ENCODE measurements at places on chromosomes 3 and 15. TPM values are rescaled to one million over a fixed set of nuclear protein-coding genes. Genes with fewer than 3 reads are reported as not detected.
A peak's percentile ranks its signal among the peaks of the same experiment; 100 is the strongest.

DNA sequence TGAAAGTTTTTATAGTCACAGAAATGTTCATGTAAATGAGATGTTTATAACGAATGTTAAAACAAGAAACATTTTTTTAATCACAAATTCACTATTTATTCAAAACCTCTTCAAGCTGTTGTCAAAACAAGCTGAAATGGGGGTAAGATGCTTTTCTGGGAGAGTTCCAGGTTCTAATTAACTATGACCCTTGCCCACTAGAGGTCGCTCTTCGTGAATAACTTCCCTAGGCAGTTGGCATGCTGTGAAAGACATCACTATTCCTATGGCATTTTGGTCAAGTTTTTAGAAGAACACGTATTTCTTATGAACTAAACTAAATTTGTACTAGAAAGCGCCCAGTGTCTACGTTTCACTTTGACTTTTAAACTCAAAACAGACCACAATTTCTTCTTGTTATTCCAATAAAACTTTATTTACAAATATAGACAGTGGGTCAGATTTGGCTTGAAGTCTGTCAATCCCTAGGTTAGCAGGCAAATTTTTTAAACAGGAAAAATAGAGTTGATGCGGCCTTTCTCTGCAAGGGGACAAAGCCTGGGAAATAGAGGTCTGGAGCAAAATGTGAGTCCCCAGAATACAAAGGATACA is 62.8 kb upstream of the CMTM8 start:
- H3K36me3 ChIP-seq, result no peaks in the 10 kb centered on the region
- H3K27ac ChIP-seq, result no peak overlapping the region
- H3K4me1 ChIP-seq, result peaks cover 7% of the 10 kb centered on the region
- peak; percentile 91 for DNase-seq
- H3K27me3 ChIP-seq, result peaks cover 9% of the 10 kb centered on the region
- no peak overlapping the region for H3K4me3 ChIP-seq

- H3K4me3 ChIP-seq, result no peak overlapping the region
- no peaks in the 10 kb centered on the region for H3K27me3 ChIP-seq
- H3K36me3 ChIP-seq, result peaks cover 50% of the 10 kb centered on the region
- no peak for DNase-seq
- H3K27ac ChIP-seq, result no peak overlapping the region
These were observed 6.1 kb downstream of the MST1 start for GRCh38 chr3:49683162-49683561.

DNA sequence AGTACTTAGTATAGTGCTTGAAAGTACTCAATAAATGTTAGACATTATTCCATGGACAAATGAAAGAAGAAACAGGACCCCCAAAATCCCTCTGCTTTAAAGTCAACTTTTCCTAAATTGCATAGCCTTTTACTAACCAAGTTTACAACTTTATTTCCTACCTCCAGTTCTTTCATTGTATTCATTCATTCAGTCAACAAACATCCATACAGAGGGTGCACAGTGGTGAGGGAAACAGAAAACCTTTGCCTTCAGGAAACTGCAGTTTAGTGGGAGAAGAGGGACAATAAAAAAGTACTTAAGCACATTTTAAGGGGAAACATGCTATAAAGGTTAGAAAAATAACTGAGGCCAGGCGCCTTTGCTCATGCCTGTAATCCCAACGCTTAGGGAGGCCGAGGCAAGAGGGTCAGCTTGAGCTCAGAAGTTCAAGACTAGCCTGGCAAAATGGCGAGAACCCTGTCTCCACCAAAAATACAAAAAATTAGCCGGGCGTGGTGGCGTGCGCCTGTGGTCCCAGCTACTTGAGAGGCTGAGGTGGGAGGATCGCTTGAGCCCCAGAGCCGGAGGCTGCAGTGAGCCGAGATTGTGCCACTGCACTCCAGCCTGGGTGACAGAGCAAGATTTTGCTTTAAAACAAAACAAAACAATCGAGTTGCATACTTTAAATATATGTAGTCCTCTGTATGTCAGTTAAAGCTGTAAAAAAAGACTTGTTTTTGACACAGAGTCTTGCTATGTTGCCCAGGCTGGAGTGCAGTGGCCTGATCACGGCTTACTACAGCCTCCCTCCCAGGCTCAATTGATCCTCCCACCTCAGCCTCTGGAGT is 1.1 kb upstream of the DENND4A start:
- H3K4me3 ChIP-seq, result peak overlapping the region; percentile 87
- H3K36me3 ChIP-seq, result no peaks in the 10 kb centered on the region
- peaks cover 23% of the 10 kb centered on the region for H3K4me1 ChIP-seq
- no peaks in the 10 kb centered on the region for H3K27me3 ChIP-seq
- no peak for DNase-seq
- H3K27ac ChIP-seq, result peak overlapping the region; percentile 99

DNA sequence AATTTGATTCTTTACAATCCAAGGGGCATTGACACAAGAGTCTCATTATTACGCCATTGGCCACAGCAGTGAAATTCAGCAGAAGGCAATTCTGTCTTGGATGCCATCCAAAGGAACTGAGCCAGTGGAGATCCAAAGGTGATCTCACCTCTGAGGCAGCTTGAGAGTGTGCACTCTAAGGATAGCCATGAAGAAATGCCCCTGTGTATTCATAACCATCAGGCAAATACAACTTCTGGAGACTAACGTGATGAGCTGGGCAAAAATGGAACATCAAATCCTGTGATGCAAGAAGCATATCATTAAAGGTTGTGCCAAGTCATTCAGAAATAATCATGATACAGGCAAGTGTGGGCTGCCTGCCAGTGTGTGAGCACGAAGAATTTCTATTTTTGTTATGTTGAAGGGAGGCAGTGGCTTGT is 41.4 kb downstream of the ROBO2 start:
- no peak for DNase-seq
- no peak overlapping the region for H3K27ac ChIP-seq
- no peak overlapping the region for H3K4me3 ChIP-seq
- H3K27me3 ChIP-seq, result no peaks in the 10 kb centered on the region

BNC1 gene
- total RNA-seq, result 3.3 TPM

PLA2G4B gene
- total RNA-seq, result 0.72 TPM

COX17 gene
- 8.0 TPM for total RNA-seq

FANCD2 gene
- 3.2 TPM for total RNA-seq
